ENCODE measurements at places on chromosomes 5 and 9.

GRCh38 chr5:35202319-35203111, 27.8 kb downstream of the PRLR start:
- DNase-seq: peak; percentile 39

DNA sequence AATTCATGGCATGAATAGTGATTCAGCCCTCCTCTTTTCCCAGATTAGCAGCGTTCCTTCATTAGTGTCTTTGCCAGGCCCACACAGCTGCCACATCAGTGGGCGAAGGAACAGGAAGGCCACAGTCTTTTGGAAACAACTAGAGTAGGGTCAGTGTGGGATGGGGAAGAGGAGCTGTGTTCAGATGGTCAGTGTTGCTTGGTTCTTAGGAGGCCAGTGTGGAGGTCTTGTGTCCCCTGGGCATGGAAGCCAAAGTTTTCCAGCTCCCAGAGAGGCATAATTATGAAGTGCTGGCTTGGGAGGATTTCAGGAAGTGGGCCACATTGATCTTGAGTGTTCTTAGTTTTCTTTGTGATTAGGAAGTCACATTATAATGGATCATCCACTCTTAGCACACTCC, 269.6 kb downstream of the PSAT1 start:
- no peak for DNase-seq

DNA sequence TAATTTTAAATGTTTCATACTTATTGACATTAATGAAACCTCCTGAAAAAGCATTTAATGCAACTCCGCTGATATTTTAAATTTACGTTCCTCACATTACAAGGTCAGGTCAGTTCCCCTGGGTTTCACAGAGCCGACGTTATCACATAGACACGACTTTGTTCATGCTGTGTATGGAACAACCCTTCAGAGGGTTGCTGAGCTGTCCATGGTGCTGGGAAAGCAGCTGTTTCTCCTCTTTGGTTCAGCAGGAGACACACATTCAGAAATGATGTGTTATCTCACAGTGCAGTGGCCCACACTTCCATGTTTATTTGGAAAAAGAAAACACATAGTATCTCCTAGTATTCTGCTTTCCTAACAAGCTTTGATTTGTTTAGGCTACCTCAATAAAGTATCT, 53.5 kb downstream of the PPP2R2B start:
- peak; percentile 18 for DNase-seq

DNA sequence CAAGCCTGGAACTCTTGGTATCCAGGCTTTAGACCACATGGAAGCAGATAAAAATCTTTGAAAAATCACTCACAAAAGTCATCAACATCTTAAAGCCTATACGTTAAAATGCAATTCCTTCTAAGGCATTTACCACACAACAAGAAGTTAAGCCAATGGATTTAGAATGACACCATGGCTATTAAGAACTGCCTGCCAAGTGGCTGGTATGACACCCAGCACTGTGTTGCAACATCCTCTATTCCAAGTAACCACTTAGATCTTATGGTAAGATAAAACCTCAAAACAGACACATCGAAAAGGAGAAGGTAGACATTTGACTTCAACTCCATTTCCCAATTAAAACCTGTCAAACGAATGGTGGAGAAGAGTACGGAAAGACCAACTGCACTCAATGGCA, 344.2 kb upstream of the SLC30A5 start:
- no peak for DNase-seq

GRCh38 chr9:133023117-133023890, 7.5 kb upstream of the GTF3C5 start:
- DNase-seq: no peak

DNA sequence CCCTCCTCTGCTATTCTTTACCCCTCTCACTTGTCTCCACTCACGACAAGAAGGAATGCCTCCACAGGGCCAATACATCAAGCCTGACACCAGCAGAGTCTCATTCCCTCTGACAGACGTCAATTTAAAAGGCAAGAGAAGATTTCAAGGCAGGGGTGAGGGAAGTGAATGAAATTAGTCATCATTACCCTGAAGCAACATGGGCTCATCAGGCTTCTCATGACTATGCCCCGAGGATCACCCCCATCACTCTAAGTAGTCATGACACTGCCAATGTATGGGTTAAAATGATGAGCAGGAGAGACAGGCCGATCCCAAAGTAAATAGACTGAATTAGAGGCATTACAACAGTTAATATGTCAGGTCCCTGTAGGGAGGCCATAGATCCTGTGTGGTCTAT, 504.4 kb downstream of the TLE4 start:
- DNase-seq: no peak

DNA sequence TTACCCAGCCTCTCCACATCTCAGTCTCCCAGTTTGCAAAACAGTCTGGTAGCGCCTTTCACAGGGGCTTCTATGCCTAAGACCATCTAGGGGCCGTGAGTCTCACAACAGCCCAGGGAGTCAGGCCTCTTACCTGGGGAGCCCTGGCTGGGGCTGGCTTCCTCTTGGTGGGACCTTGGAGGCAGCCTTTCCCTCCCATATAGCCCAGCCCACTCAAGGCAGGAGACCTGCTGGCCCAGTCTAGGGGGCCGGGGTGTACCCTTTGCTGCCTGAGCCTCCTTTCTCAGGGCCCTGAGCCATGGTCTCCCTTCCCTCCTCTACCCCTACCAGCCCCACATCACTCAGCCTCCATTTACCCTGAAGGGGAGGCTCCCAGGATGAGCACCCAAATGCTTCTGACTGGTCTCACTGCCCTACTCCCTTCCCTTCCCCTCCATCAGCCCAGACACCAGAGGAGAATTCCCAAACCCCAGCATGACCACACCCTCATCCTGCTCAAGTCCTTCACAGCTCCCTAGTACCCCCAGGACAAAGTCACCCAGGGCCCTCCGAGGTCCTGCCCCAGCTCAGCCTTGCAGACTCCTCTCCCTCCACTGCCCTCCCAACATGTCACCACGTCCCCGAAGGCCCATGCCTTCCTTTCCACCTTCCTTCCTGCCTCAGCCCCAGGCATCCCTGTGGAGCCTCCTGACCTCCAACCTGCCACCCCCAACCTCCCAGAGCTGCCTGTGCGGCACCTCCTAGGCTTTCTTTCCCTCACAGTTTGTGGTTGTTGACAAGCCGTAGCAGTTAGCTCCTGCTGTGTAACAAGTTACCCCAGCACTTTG, 55.3 kb downstream of the BARX1 start:
- DNase-seq: no peak

DNA sequence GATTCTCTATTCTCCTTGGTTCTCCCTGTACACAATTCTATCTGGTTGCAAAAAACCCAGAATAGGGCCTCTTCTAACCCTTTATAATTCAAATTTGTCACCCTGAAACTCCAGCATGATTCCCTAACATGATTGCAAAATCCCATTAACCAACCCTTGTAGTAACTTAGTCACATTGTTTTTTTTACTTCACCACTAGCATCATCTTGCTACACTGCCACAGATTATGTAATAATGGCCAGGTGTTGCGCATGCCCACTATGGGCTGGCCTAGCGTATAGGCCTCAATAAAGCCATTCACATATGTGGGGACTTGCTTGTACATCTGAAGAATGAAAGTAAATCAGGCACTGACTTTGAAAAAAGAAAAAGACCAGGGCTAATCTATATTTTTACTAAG, 25.7 kb downstream of the FAM170A start:
- DNase-seq: no peak

DNA sequence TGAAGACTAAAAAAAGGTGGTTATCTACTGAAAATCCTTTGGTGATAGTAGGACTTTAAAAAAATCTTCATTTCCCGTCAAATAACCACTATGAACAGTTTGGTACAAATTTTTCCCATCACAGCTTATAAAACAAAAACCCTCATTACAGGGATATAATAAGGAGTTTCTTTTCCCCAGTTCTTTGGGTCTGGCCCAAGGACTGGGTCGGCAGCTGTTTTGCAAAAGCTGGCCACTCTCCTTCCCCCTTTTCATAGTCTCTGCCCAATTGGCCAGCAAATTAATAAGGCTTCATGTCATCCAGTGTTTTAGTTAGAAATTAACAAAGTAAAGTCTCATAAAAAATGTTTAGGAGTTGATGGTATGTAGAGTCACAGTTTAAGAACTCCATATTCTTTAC, 47.0 kb upstream of the PDE8B start:
- no peak for DNase-seq

- no peak for DNase-seq
These were observed 15.0 kb downstream of the ABHD17B start for GRCh38 chr9:71895955-71896354.

GRCh38 chr5:31350395-31350794, 156.9 kb downstream of the CDH6 start:
- DNase-seq: no peak

DNA sequence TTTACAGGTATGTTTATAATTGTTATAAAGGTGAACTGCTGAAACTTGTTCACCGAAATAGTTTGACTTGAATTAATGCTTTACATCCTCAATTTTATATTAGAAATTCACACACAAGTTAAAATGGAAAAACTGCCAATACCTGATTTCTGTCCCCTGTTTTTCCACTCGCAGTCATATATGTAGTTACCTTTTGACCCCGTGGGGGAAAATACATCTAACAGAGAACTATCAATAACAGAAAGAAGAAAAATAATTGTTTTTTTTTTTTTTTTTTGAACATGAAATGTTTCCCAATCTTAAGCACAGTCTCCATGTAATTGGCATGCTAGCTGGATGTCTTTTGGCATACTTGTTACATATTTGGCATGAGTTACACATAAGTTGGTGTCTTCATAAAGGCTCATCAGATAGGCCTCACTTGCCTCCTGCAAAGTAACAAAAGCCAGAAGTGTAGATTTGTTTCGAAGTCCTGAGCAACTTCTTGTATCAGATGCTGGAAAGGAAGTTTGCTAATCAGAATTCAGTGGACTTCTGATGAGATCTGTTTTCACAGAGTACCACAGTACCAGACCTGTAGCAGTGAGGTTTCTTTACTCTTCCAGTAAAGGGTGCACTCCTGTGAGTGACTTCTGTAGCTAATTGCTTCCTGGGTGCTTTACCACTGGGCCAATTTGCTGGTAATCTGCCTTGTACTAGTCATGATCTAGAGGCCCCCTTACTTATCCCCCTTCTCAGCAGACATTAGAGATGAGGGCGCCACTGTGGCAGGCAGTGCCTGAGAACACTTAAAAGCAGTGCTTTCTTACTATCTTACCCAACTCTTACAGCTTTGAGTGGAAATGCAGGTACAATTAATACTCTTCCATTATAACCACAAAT, 36.2 kb upstream of the CXXC5 start:
- DNase-seq: no peak

DNA sequence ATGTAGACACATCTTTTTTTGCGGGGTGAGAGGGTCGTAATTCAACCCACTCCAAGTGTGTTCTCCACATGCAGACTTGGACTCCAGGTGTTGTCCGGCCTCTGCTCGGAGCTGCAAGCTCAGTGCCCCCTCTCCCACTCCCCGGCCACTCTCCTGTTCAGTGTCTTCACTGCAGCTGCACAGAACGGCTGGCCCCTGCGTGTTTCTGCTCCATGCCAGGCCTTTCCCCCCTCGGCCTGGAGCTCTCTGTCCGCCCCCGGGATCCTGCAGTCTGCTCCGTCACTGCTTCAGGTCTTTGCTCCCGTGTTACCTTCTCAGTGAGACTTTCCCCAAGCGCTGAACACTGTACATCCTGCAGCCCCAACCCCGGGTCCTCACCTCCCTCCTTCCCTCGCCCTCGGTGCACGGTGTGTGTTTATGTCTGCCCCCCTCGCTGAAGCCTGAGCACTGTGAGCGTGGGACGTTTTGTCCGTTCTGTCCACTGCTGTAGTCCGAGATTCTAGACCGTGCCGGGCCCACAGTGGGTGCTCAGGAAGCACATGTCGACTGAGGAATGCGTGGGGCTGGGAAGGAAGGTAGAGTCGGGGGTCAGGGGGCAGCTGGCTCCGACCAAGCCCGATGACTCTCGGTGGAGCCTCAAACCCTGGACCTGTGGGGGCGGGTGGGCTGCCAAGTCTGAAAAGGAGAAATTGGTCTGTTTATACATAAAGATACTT, 26.4 kb upstream of the GFPT2 start:
- no peak for DNase-seq
